ENCODE measurements at places on chromosomes 3 and 15.

- DNase-seq, result no peak
Measured at GRCh38 chr3:161412123-161412522, 40.8 kb upstream of the SPTSSB start.

DNA sequence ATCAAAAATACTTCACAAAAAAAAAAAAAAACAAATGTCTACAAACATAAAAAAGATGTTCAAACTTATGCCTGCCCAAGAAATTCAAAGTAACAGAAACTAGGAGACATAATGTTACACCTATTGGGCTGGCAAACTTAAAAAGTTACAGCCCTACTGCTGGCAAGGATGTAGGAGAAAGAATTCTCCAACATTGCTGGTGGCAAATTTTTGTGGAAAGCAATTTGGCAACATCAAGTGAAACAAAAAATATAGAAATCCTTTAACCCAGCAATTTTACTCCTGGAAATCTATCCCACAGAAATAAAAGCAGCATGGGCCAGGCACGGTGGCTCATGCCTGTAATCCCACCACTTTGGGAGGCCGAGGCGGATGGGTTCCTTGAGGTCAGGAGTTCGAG, 73.2 kb downstream of the STAG1 start:
- peak; percentile 24 for DNase-seq

DNA sequence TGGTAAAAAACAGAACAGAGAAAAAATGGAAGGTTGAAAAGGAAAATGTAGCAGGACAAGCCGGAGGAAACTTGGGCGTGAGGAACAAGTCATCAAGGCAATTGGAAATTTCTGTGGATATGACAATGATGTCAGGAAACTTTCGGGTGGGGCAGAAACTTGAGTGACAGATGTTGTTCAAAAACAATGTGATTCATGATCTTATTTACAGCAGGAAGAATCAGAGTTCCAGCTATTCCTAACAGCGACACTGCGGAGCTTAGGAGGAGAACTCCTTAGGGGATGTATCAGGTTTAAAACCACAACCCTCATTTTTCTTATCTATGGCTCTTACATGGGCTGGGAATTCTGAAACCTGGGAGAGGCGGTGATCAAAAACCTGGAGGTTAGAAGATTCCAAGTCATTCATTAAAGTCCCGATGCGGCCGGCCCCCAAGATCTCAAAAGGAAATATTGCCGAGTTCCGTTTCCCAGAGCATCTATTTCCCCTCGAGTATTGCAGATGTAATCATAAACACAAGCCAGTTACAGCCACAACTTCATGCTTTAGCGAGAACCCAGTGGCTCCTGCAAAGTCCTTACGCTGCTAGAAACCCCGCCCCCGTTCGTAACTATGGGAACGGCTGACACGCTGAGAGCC, 659 bp upstream of the ARRDC4 start:
- DNase-seq, result no peak

DNA sequence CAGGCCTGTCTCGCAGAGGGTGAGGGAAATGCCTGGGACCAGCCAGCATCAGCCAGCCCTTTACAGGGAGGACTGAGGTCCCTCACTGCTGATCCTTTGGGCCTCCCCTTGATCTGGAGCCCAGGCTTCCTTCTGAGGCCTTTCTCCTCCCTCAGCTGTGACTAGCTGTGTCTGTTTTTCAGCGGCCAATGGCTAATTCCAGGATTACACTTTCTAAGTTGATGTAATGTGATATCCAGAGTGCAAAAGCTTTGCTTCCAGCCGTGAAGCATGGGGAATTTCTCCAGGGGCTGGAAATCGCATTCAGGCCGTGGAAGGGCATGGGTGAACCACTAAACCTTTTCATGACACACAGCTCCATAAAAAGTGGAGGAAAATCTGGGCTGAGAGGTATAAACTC, 157.6 kb downstream of the SHQ1 start:
- peak; percentile 10 for DNase-seq

DNA sequence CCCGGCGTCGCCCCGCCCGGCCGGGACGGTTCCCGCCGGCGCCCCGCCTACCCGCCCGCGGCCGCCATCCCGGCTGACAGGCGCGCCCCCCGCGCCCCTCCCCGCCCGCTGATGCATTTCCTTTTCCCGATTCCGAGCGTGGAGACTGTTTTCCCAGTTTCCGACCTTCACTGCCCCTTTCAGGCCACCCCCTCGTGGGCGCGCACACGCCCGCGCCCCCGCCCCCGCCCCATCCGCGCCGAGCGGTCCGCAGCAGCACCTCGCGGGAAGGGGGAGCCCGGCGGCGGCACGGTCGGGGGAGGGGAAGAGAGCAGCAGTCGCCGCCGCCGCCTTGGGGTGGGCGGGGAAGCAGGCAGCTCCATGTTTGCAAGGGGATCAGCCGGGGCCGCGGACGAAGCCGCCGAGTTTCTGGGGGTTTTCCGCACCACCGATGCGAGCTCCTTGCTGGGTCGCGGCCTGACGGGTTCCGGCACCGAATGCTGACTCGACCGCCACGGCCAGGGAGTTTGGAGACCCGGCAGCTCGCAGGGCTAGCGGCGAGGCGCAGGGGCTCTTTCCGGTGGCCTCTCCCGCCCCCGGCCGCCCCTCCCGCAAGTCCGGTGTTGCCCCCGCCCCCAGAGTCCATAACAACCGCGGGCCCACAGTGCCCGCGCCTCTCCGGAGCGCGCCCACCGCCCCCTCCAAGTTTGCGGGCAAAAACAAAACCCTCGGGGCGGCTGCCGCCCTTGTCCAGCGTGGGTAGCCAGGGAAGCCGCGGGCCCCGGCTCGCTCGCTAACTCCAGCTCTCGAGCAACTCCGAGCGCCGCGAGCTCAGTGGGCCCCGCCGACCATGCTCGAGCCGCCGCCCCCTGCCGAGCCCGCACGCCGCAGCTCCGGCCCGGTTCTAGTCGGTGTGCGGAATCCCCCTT, 3.2 kb upstream of the SIN3A start:
- DNase-seq, result peak; percentile 13

DNA sequence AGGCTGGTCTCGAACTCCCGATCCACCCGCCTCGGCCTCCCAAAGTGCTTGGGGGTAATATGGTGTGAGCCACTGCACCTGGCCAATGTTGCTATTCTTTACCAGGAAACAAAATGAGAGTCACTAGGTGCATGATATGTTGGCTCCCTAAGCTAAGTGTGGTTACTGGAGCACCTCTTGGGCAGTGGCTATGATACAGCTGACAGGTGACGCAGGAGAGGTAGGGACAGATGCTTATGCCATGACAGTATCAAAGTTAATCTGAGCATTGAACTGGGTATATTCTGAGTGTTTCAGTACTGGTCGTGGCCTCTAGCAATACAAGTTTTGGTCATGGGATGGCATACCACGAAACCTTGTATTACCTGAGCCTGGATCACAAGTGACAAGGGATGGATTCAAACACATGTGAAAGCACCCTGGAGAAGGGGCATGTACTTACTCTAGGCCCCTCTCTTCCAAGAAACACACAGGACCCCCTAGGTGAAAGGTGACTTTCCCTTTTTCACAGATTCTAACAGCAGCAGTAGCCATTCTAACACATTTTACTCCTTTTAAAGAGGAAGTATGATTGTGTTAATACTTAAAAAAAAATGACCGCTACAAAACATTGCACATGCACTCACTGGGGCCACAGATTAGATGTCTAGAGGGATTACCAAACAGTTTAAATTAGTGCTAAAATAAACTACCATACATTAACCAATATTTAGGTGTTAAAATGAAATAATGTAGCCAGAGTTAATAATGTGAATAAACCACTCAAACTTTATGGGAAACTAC, 467.3 kb downstream of the SHQ1 start:
- DNase-seq, result no peak

DNA sequence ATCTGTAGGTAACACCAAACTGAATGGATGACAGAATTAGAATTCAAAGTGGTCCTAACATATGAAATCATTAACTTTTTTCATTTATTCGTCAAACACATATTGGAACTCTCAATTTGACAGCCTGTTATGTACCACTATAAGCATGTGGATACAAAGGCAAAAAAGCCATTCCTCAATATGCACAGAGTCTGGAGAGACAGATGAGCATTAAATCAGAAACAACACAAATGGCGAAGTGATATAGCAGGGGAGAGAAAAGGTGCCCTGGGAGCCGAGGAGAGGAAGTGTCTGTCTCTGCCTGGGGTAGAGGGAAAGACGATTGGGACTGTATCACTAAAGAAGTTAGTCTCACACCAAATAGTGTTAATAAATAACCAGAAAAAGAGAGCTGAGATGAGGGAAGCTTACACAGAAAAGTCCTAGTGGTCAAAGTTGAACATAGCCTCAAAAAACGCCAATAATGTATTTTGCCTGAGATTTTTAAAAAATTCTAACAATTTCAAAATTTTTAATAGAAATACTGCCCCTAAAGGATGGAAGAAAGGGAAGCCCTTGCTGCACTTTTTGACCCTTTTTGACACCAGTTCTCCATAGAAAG, 417.5 kb downstream of the TUSC7 start:
- DNase-seq, result no peak

GRCh38 chr3:132378-132777, 64.2 kb upstream of the CHL1 start:
- no peak for DNase-seq

DNA sequence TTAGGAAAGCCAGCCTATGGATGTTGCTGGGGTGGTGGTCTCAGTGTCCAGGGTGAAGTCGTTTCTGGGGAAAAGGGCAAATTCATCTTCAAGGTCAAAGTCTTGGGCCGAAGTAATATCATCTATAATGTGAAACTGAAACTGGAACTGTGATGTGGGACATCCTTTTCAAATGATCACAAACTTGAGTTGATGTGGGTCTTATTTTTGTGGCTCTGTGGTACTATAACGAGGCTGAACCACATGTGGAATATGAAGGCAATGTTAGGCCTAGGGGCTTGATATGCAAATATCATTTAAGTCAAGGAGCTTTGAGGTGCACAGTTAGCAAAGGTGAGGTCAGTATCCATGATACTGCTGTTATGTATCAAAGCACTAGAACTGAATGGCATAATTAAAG, 1.5 kb upstream of the CD200R1L start:
- DNase-seq, result no peak

DNA sequence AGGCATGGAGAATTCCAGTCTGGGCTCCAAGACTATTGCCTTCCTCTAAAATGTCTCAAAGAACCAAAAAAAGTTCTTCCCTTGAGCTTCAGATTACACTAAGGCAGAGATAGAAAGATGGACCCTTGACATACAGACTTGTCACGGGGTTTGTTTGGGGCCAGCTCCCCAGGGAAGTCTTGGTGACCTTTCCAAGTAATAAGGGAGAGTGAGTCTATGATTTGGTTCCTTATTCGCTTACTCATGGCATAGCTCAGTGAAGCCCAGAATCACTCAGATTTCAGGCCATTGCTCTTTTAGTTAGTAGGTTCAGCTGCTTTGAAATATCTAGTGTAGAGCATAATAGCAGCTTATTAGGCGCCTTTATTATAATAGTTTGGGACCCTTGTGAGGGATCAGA, 90.3 kb downstream of the PLCL2 start:
- no peak for DNase-seq

DNA sequence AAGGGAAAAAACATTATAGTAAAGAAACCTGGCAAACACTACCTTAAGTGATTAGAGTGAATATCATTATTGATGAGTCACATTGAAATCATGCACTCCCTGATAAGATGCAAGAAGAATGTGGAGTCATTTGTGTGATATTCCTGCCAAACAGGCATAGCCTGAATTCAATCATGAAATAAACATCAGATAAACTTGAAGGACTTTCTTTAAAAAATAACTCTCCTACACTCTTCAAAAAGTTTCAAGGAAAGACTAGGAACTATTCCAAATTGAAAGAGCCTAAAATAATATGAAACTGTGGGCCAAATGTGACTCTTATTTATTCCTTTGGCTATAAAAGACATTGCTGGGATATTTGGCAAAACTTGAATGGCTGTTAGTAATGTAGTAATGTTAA, 625.7 kb upstream of the LMCD1 start:
- DNase-seq, result peak; percentile 3

DNA sequence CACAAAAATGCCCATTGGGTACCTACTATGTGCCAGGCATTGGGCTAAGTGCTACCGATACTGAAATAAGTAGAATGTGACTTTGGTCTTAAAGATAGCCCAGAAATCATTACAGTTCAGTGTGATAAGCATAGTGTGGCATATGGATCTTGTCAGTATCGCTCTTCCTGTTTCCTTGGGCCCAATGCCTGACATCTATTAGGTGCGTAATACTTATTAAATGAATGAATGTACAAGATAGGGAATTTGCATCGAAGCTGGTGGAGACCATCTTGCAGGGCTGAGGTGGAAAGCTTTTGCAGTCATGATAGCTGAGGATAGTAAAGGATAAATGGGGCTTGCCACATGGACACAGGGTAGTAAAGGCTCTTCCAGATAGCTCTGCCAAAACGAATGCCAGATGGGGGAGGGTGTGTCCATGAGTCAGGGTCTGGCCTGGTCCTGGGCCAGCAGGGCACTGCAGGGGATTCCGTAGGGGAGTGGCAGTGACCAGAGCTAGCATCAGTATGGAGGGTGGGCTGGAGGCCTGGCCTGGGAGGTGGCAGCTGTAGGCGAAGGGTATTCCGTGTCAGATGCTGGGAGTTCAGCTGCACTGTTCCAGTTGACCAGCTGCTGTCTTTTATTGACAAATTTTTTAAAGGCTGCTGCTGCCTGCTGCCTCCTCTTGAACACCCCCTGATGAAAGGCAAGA, 23.5 kb downstream of the TSEN2 start:
- peak; percentile 63 for DNase-seq

DNA sequence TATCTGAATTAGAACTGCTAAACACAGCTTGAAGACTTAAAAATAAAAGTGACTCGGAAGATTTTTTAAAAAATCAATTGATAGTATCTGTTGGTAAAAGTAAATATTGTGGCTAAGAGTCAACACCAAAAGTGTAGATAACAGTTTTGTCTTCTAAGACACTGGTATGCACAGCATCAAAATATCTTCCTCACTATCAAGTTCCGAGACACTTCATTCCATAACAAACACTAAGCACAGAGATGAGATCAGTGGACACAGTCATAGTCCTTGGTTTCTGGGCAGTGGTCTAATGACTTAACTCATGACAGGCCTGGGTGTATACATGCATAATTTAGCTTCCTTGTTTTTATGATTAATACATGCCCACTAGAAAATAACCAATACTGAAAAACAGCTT, 63.2 kb downstream of the PXYLP1 start:
- peak; percentile 51 for DNase-seq

- no peak for DNase-seq
Measured at GRCh38 chr3:117026401-117026800, 316.8 kb downstream of the TUSC7 start.

- peak; percentile 75 for DNase-seq
Measured at GRCh38 chr3:86782286-86782685, 208.7 kb downstream of the VGLL3 start.

- no peak for DNase-seq
Measured at GRCh38 chr15:22786868-22787698, 639 bp downstream of the NIPA1 start.

Measured in fibroblast of skin of abdomen (primary cell).